Bronchial epithelial cell (primary cell): ENCODE measurements at places on chromosomes 7 and 10. TPM values are rescaled to one million over a fixed set of nuclear protein-coding genes. Genes with fewer than 3 reads are reported as not detected.

The CALML5 gene
- total RNA-seq, result 0.79 and 4.4 TPM in 2 replicates

The VPS37D gene
- total RNA-seq, result 1.0 and 2.4 TPM in 2 replicates

The PRSS2 gene
- not detected in 2 replicates for total RNA-seq

The NUTM2A gene
- total RNA-seq, result 0.26 and 1.2 TPM in 2 replicates

The DPCD gene
- 27.7 and 38.2 TPM in 2 replicates for total RNA-seq

The GNAI1 gene
- total RNA-seq, result 56.1 and 89.5 TPM in 2 replicates

The HPSE2 gene
- not detected in 2 replicates for total RNA-seq
